ENCODE measurements at places on chromosomes 2 and 18.

GRCh38 chr18:66646609-66647008 lies 42.7 kb upstream of the CDH19 start:
- H3K27me3 ChIP-seq: no peaks in the 10 kb centered on the region
- H3K4me3 ChIP-seq: no peak overlapping the region
- no peaks in the 10 kb centered on the region for H3K36me3 ChIP-seq
- H3K4me1 ChIP-seq: no peaks in the 10 kb centered on the region
- no peak overlapping the region for H3K27ac ChIP-seq

DNA sequence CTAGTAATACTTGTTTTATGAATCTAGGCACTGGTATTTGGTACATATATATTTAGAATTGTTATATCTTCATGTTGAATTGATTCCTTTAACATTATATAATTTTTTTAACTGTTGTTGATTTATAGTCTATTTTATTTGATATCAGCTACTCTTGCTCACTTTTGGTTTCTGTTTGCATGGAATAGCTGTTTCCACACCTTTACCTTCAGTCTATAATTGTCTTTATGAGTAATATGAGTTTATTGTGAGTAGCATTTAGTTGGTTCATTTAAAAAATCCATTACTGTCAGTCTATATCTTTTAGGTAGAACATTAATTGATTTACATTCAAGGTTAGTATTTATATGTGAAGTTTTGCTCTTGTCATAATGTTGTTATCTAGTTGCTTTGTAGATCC lies 58.6 kb downstream of the SMCHD1 start:
- no peak overlapping the region for H3K4me3 ChIP-seq
- H3K27me3 ChIP-seq: no peaks in the 10 kb centered on the region
- H3K4me1 ChIP-seq: peaks cover 4% of the 10 kb centered on the region
- H3K27ac ChIP-seq: peak overlapping the region; percentile 45

DNA sequence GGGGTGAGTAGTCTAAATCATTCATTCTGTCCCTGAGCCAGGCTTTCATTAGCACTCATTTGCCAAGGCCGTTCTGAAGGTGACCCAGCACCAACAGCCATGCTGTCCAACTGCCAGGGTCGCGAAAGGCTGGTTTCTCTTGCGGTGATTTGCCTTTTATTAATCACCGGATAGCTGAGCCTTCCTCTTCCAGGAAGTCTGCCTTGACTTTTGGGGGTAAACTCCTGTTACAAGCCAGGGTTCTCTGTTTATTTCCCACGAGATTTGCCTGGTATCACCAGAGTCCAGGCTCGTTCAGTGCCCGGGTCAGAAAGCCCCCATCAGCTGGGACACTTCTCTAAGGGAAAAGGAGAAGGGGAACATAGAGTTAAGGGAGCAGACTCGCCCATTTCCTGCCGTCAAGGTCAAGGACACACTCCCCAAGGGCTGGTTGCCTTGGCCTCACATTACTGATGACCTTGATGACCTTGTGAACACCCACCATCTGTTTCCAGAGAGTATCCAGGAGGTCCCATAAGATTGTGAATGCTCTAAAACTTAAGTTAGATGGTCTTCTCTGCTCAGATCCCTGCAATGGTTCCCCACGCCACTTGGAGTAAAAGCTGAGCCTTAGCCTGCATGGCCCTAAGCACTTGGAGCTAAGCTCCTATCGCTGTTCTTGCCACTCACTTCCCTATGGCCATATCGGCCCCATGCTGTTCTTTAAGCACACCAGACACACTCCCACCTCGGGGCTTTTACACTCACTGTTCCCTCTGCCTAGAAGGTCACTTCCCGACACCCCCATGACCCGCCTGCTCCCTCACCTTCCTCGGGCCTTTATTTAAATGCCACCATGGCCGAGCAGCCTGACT lies 118.0 kb upstream of the STPG4 start:
- no peak overlapping the region for H3K4me3 ChIP-seq
- H3K4me1 ChIP-seq: peaks cover 37% of the 10 kb centered on the region
- no peak overlapping the region for H3K27ac ChIP-seq
- H3K36me3 ChIP-seq: no peaks in the 10 kb centered on the region
- H3K27me3 ChIP-seq: peaks cover 8% of the 10 kb centered on the region
- DNase-seq: no peak

DNA sequence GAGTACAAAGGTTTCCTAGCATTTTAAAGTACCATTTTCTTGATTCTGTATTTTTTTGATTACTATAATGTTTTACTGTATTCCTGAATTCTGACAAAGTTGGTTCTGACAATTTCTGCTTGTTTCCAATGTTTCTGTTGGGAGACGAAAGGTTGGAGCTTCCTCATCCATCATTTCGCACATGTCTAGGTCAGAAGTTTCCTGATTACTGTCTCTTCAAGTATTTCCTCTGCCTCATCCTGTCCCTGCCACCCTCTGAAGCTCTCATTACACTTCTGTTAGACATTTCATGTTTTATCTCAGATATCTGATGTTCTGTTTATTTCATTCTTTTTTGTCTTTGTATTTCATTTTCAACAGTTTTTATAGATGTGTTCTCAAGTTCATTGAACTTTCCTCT lies 895.8 kb downstream of the TSN start:
- no peak for DNase-seq
- H3K4me1 ChIP-seq: no peaks in the 10 kb centered on the region
- H3K4me3 ChIP-seq: no peak overlapping the region
- no peak overlapping the region for H3K27ac ChIP-seq
- H3K27me3 ChIP-seq: no peaks in the 10 kb centered on the region

DNA sequence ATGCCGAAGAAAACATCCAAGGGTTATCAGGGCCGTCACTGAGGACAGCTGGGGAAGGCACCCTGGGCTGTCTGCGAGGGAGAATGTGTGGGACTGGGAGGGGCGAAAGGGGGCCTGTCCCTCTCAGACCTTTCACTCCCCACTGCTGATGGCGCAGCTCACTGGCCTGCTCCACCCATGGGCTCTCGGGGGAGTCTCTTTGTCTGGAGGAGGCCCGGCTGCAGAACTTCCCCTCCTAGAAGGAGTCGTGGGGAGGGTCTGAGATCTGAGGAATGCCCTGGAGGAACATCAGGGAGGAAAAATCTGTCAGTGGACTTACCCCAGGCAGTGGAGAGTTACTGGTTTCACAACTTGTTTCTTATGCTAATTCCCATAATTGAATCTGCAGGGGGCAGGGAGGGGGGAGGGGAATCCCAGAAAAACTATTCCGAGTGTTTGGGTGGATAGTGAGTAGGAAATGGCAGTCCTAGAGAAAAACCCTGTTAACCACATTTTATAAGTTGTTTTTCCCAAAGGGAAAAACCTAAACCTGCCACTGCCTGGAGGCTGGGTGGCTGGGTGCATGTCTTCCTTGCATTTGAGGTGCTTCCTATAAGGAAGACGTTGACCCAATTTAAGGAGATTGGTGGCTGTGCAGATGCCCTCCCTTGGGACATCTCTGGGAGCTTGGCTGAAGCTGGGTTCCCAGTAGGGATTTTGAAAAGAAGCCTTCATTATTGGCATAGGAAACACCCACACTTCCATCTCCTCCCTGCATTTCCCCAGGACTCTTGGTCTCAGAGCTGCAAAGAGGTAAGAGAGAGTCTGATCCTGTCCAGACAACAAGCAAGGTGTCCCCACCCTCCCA lies 11.7 kb upstream of the SEMA4C start:
- no peak overlapping the region for H3K27ac ChIP-seq
- H3K4me1 ChIP-seq: peaks cover 86% of the 10 kb centered on the region
- DNase-seq: no peak
- H3K27me3 ChIP-seq: peaks cover 3% of the 10 kb centered on the region
- H3K36me3 ChIP-seq: no peaks in the 10 kb centered on the region
- H3K4me3 ChIP-seq: no peak overlapping the region

DNA sequence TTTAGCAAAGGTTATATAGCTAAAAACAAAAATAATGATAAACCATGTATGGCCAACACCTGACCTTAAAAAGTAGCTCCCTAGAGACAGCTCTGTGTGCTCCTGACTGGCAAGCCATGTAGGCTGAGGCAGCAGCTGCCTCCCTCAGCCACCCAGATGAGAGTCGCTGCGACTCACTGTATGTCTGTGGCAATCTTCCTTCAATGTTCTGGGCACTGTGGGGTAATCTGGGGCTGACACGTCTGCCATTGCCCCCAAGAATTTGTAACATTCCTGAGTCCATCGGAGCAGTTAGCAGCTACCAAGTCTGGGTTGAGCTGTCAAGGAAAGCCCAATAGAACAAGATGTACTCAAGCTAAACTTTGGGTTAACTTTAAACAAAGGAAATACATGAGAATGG lies 106.4 kb upstream of the DAPL1 start:
- H3K4me3 ChIP-seq: no peak overlapping the region
- DNase-seq: no peak
- no peaks in the 10 kb centered on the region for H3K36me3 ChIP-seq

DNA sequence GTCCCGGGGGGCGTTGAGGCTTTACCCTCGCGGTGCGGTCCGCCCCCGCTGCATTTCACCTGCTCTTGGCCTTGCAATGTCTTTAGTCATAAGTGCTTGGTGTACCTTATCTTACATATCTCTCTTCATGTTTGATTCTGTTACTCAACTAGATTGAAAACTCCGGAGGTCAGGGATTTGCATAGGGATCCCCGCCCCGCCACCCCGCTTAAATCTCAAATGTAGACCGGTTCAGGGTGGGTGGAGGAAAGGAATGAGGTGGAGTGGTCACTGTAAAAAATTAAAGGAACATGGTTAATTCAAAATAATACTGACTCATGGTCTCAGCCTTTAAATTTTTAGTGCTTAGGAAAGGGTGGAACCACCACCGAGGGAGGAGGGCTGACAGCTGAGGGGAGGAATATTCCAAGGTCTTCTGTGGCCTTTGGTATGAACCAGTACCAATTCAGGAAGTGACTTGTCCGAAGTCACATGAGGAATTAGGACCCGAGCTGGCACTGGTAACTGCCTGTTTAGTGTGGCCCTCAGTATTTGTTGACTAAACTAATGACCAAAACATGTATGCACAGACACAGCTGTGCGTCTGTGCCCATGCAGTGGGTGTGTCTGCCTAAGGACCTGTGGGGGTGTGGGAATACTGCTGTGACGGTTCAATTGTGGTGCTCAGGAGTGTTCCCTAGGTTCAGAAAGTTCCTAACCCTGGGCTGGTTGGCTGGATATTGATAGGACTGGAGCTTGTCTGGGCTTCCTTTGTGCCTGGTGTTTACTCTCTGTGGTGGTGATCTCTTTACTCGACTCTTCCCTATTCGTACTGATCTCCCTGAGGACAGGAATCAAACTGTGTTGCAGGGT lies 1.0 kb downstream of the PLEKHB2 start:
- H3K27me3 ChIP-seq: no peaks in the 10 kb centered on the region
- H3K36me3 ChIP-seq: peaks cover 25% of the 10 kb centered on the region
- peaks cover 40% of the 10 kb centered on the region for H3K4me1 ChIP-seq
- peak overlapping the region; percentile 55 for H3K27ac ChIP-seq
- DNase-seq: peak; percentile 5

GRCh38 chr18:35435401-35435800 lies 58.3 kb upstream of the ZNF396 start:
- H3K27ac ChIP-seq: no peak overlapping the region
- no peak for DNase-seq
- H3K36me3 ChIP-seq: no peaks in the 10 kb centered on the region
- H3K4me1 ChIP-seq: no peaks in the 10 kb centered on the region
- H3K4me3 ChIP-seq: no peak overlapping the region
